HuH-7.5 (cell line): ENCODE measurements at places on chromosomes 4 and X.
A peak's percentile ranks its signal among the peaks of the same experiment; 100 is the strongest.

DNA sequence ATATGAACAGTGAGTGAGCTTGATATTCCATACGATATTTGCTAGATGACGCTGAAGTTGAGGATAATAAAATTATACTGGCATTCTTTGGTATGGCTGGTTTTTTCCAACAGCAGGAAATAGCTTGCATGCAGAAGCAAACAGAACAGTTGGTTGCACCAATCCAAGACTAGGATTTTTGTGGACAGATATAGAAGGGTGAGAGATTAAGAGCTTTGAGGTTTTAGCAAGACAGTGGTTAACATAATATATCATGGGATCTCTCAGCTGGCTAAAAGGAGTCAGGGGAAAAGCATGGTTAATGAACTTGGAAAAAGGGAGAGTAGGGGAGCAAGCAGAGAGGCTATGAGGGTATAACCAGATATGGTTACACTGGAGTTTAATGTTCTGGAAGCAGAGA is 127.9 kb downstream of the DHX15 start:
- DNase-seq = no peak

DNA sequence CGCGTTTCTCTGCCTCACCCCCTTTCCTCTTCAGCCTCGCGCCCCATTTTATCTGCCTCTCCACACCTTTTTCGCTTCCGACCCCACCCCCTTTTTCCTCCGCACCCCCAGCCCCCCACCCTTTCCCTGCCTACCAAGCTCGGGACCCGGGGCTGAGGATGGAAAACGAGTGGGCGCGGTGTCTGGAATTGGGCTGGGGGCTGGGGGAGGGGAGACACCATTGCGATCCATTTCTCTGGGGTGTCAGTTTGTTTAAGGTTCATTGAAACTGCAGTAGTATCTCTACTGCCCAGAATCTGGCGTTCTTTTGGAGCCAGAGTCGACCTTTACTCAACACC is 707 bp downstream of the SLC9A6 start:
- DNase-seq = no peak

GRCh38 chrX:13404364-13404763 is 84.5 kb upstream of the ATXN3L start:
- no peak for DNase-seq

DNA sequence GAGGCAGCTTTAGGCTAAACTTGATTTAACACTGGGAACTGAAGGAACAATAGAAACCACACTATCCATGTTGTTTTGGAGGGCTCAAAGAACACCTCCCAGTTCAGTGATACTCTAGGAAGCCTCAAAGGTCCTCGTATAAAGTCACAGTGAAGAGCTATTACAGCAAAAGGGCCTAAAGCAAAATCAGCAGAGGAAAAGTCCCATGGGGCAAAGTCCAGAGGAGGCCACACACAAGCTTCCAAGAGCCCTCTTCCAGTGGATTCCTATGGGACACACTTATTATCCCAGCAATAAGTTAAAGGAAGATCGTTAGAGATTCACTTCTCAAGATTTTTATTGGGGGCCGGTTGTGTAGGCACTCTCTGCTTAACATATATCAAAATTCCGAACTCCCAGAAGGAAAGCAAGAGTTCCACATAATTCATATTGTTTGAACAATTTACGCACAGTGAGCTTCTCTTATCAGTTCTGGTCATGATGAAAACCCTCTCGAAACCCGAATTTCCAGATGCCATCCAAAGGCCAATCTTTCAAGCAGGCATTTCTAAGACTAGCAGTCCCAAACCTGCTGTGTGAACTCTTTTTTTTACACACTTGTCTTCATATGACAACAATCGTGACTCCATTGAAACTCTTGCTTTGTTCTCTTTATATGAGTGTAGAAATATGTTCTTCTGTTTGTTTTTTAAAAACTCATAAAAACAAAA is 53.7 kb downstream of the ANXA5 start:
- no peak for DNase-seq

- no peak for DNase-seq
Observed at GRCh38 chrX:129678614-129679195, 23.9 kb upstream of the APLN start.

DNA sequence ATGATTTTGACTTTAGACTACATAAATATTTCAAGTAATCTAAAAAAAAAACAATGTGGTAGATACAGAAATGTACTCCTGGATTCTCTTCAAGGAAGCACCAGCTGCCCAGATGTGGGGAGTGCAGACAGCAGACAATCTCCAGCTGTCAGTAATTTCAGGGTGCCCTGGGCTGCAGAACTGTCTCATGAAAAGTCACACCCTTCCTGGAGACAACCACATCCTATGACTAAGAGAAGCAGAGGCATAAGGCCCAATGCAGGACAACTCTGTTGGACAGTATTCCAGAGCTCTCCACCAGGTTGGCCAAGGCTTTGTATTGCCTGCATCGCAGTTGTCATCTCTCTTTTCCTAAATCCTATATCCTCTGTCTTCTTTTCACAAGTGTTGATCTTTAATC is 34.4 kb upstream of the BLTP1 start:
- no peak for DNase-seq

DNA sequence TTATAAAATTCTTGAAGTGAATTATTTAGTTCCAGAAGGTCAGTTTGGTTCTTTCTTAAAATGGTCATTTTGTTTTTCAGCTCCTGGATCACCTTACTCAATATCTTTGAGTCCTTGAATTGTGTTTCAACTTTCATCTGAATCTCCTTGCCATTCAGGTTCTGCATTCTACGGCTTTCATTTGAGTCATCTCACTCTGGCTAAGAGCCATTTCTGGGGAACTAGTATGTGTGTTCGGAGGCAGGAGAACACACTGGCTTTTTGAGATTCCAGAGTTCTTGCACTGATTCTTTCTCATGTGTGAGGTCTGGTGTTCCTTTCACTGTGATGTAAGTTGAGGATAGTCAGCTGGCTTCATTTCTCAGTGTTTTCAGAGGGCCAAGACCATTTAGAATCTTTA is 708.4 kb upstream of the FRG1 start:
- no peak for DNase-seq

- peak; percentile 12 for DNase-seq
Observed at GRCh38 chrX:136200466-136200865, 50.7 kb downstream of the MAP7D3 start.

GRCh38 chr4:10115271-10115796 is 1.3 kb downstream of the WDR1 start:
- no peak for DNase-seq

GRCh38 chrX:119757979-119758730 is at the start of gene SOWAHD:
TSS of gene SOWAHD (plus strand) at chrX:119758588. CDS start at chrX:119758668, 80 bp downstream.
- peak; percentile 29 for DNase-seq

DNA sequence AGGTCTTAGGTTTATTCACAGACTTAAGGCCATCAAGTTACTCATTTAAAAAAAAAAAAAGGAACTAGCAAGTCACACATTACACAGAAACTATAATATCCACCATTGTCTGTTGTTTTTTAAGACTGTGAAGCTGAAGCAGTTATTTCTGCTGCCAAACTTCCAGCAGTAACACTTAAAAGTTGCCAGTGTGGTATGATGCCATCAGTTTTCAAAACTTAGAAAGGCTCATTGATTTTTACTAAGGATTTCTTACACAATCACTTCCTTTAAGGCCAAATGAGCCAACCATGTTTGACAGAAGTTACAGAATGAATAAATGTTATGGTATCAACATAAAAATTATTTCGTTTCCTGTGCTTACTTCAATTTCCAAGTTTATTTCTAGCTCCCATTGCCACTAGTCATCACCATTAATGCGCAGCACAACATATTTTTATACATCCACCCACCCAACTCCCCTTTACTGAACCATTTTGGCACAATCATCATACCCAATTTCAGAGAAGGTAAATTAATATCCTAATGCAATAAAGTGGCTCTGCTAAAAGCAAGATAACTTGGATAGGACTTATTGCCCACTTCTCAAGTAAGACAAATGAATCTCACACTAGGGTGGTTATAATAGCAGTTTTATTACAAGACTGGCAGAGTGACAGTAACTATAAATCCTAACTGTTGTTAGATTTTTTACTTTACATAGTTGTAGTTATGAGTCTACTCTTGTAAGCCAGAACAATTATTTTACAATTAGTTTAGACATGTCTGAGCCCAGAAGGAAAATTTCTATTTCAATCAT is 13.1 kb downstream of the PDGFC start:
- no peak for DNase-seq

GRCh38 chrX:148815218-148815961 is 315.0 kb downstream of the AFF2 start:
- DNase-seq = no peak
